Left renal cortex interstitium (tissue), 4 donors: ENCODE measurements at places on chromosomes 16 and 17.

DNA sequence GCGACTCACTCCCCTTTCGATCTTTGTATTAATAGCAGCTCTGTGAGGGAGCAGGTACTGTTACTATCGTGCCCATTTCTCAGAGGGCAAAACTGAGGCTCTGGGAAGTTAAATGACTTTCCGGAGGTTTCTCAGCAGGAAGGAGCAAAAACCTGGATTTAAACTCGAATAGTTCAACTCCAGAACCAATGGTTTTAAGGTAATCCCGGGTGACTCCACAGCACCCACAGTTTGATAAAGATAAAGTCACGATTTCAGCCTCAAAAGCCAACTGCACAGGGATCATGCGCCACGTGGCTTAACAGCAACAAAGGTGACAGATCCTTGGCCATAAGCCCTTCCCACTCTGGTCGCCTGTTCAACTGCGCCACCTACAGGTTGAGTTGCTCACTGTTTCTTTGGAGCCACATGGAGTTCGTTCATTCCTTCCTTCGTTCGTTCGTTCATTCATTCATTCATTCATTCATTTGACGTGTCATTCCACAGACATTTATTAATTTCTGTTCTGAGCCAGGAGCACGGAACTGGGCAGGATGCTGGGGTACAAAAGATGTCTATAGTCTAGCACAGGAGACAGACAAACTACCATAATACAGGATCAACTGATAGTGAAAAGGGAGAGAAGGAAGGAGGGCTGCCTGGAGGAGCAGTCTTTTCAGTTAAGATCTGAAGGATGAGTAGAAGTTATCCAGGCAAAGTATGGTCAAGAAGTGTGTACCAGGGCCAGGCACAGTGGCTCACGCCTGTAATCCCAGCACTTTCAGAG is 134.8 kb downstream of the HS3ST2 start:
- no peak for DNase-seq

DNA sequence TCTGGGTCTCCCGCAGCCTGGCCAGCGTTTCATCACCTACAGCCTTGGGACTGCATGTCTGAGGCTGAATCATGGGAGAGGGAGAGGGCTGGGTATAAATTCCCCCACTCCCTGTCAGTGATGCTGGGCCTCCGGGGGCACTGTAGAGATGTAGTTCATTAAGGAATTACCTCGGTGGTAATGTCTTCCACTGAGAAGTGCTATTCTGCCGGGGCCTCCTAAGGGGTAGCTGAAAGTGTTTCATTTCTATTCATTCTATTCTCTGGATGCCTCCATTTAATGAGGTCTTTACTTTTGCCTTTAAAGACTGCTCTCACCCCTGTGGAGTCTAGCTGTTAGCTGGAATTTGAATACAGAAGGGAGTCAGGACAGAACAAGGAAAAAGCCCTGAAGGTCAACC is 116.4 kb upstream of the HS3ST4 start:
- DNase-seq: no peak

DNA sequence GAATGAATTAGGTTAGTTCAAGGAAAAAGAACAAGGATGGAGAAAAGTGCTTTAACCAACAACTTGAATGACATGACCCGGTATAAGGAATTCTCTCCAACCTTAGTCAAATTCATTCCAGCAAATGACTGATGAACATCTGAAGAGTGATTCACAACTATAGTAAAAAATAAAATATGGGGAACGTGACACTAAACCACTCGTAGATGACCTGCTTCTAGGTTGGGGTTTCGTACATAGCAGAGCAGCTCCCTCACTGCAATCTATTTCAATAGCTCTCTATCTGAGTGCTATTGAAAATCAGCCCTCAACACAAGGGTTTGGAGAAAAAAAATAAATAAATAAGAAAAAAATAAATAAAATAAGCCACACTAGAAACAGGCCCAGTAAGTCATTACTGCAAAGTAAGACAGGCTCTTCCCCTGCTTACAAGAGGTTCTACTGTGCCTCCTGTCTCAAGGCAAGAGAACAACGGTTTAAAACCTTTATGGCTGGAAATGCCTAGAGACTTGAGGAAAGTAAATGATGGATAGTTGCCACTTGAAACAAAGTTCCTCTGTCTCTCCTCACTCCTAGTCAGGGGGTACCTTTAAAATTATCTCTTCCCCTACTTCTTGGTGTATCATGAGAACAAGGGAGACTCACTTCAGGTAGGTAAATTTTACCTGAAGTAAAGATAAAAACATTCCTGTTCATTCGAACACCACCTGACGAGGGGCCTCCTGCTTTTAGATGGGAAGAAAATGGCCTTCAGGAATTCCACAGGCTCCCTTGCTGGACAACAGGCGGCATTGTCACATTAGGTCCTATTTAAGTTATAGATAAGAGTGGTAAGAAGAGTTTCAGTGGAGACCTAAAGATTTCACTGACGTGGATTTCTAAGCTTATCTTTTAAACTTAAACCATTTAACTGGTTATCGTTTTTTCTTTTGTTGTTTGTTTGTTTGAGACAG is 20.5 kb downstream of the COG7 start:
- no peak for DNase-seq

DNA sequence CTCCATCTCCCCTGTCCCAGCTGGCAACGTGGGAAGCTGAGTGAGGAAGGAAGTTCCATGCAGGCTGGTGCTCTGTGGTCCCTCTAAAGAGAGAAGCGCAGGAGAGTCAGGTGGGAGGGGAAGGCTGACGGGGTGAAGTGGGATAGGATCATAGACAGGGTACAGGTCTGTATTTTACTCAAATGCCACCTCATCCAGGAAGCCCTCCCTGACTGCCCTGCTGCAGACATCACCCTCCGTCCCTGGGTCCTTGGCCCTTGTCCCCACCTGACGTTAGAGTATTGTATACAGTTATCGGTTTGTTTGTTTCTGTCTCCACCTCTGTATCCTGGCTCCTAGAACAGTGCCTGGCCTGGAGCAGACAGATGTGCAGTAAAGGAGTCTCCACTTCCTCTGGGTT is 11.7 kb downstream of the CANT1 start:
- no peak for DNase-seq

GRCh38 chr16:81570151-81570846 is 125.7 kb downstream of the CMIP start:
- no peak for DNase-seq

- no peak for DNase-seq
Observed at GRCh38 chr17:37068266-37068665, 119.5 kb downstream of the AATF start.
